Lung (tissue), 17 donors: ENCODE measurements at places on chromosomes 11 and 22.

DNA sequence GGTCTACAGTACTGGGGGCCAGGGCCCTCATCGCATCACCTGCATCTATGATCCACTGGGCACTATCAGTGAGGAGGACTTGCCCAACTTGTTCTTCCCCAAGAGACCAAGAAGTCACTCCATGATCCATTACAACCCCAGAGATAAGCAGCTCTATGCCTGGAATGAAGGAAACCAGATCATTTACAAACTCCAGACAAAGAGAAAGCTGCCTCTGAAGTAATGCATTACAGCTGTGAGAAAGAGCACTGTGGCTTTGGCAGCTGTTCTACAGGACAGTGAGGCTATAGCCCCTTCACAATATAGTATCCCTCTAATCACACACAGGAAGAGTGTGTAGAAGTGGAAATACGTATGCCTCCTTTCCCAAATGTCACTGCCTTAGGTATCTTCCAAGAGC is 3.8 kb upstream of the PPFIBP2 start:
- no peak for DNase-seq

DNA sequence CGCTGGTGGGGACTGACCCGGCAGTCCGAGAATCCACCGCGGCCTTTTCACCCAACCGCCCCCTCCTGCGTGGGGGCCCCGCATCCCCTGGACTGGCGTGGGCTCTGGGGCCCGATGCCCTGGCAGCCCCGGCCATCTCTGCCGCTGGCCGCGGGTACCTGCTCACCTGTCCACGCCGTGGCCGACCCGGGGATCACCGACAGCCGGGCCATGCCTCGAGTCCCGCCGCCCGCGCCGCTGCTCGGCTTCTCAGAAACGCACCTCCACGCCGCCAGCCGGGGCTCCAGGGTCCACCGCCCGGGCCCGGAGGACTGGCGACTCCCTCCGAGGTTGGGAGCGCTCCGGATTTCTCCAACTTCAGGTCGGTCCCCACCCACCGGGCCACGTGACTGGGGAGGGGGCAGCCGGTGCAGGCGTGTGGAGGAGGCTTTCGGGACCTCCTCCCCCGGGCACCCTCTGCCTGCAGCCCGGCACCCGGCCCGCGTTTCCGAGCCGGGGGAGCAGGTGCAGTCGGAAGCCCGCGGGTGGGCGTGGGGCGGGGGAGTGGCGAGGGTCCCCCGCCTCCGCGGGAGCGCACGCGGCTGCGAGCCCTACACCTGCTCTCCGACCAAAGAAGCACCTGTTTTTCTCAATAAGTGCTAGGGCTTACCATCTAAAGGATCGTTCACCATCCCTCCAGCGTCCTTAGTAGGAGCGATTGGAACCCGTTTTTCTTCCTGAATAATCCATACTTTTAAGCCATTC is 554 bp upstream of the NRIP3 start:
- DNase-seq: no peak

DNA sequence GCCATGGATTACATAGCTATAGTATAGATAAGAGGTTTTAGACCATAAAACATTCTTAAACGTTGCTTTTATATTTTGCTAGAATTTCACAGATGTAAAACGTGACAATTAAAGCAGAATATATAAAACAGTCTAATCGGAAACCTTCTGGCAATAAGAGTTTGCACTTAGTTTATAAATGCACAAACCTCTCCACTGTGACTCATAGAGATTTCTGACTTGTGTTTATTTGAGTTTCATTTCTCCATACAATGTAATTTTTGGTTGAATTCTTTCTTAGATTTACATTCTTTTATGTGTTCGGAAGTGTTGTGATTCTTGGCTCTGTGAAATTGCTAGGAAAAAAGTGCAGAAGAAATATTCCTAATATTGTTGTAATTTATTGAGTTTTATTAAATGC is 288.7 kb upstream of the CTSC start:
- DNase-seq: no peak

- peak; percentile 55 for DNase-seq
Observed at GRCh38 chr11:71286701-71287643, 34.6 kb upstream of the SHANK2 start.

GRCh38 chr11:20310596-20311394 is 52.7 kb upstream of the HTATIP2 start:
- DNase-seq: no peak

- no peak for DNase-seq
Observed at GRCh38 chr22:47423861-47424820, 661.7 kb downstream of the TBC1D22A start.

DNA sequence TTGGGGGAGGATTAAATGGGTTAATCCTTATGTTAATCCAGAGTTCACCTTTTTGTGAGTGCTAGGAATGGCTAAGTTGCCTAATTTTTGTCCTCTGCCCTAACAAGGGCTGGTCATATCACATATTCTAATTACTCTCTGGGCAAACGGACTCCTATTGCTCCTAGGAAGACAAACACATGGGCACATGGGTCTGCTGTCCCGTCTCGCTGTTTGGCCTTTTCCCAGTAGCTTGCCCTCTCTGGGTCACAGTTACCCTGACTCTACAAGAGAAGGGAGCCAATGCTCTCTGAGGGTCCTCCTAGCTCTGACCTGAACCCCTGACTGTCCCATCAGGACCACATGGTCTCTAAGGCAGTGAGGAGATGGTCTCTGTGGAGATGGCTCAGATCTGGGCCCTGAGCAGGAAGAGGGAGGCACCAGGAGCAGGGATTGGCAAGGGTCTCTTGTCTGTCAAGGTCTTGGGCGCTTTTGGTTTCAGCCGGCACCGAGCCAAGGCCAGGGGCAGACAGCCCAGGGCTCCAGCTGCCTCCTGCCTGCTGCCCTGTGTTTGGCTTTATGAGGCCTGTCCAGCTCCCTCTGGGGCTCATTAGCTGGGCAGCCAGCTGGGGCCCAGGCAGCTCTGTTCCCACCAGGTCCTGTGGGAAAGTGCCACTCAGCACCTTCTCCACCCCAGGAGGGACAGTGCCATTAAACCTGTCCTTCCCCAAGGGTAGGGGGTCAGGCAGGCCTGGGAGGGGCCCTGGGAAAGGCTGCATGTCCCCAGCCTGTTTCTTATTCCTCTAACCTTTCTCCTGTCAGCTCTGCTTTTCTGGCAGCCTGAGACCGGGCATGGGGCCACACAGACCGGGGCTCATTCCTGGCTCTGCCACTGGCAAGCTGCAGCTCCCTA is 559.9 kb downstream of the MN1 start:
- peak; percentile 58 for DNase-seq

GRCh38 chr11:109512680-109513079 is 90.7 kb downstream of the C11orf87 start:
- DNase-seq: no peak

GRCh38 chr11:108235192-108235591 is 12.3 kb downstream of the ATM start:
- DNase-seq: no peak

DNA sequence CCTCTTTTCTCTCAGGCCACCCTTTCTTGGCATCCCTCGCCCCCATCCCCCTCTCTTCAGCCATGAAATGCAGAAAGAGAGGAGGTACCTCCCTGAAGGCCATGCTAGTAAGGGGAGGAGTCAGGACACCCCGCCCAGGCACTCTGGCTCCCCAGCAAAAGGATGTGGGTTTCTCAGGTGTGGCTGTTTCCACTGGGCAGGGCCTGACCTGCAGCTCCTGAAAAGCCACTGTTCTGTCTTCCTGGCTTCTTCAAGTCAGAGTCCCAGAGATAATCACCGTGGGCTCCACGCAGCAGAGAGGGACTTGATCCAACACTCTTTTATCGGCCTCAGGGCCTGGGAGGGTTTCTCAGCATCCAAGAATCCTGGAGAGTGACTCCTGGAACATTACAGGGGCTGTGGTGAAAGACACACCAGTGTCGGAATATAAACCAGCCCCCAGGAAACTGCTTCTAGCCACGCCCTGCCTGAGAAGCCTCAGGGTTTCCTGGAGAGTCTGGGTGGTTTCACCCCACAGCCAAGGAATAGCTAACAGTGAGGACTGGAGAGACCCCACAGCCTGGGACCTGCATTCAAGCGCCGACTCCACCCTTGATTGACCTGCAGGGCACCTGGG is 45.7 kb upstream of the TSPAN18 start:
- no peak for DNase-seq

DNA sequence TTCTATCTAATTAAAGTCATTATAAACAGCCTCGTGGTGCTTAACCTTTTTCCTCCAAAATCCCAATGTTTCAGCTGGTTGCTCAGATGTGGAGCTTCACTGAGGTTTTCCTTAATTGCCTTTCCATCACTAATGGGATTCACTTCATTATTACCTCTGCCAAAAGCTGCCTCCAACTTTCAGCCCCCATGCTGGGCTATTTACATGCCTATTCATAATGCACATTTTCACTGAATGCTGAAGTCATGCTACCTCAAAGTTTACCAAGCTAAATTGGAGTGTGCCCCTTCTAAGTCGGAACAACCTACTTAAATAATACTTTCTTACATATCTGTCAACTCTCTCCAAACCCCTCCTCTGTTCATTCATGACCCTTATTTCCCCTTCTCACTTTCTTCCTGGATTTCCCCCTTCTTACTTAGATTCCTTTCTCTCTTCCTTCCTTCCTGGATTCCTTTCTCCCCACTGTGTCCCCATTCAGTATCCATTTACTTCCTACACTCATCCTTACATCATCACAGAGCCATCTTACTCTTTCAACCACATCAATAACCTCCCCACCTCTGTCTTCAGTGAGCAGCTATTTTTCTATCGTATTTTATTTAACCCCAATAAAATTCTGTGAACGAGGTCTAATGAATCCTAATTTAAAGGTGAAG is 887.3 kb upstream of the TENM4 start:
- DNase-seq: no peak

- no peak for DNase-seq
Observed at GRCh38 chr11:95652002-95652472, 137.5 kb downstream of the FAM76B start.

DNA sequence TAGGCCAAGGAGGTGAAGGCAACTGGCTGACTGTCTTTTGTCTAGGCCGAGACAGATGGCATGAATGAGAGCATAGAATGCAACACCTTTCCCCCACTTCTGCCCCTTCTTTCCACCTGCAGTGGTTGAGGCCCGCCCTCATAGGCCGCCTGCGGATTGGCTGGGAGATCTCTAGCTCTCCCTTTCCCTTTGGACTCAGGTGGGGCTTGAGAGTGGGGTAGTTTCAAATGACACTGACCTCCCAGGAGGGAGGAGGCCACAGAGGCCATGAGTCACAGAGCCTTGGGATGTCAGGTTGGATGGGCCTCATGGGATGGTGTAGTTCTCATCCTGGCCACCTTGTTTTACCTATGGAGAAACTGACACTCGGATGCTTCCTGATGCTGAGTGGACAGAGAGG is 9.1 kb downstream of the MICAL2 start:
- DNase-seq: no peak

DNA sequence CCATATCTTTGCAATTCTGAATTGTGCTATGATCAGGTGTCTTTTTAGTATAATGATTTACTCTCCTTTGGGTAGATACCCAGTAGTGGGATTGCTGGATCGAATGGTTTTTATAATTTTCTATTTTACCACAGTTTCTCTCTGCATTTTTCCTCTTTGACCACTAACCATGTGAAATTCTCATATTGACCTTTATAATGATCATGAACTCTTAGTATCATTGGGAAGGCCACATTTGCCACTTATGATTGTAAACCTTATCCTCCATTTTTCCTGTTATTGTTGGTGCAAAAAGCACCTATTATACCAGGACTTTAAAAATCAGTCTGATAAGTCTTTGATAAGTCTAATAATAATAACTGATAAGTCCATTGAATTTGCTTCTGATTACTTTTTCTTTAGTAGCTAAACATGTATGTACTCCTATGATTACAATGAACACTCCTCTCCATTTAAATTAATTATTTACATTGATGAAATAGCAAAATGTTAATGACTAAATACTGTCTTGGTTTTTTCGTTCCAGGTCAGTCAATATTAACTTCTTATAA is 9.6 kb downstream of the NEAT1 start:
- DNase-seq: no peak

- DNase-seq: no peak
Observed at GRCh38 chr11:10602945-10603344, 34.5 kb upstream of the LYVE1 start.

GRCh38 chr11:2089536-2090165 is 49.5 kb downstream of the IGF2 start:
- no peak for DNase-seq

DNA sequence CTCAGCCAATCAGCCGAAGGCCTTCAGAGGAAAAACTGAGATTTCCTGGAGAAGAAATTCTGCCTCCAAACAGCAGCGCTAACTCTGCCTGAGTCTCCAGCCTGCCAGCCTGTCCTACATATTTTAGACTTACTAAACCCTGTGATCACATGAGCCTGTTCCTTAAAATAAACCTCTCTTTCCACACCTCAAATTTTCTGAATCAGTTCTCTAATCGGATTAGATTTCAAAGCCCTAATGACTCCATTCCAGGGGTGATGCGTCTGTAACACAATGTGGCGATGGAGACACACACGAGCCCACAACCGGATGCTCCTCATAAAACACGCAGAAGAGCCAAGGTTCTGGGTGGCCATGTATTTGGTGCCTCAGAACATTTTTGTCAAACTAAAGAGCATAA is 1371.2 kb downstream of the BRD1 start:
- no peak for DNase-seq

GRCh38 chr22:32765132-32765618 is 36.3 kb upstream of the TIMP3 start:
- DNase-seq: no peak

- no peak for DNase-seq
Observed at GRCh38 chr11:267491-267994, 10.7 kb upstream of the NLRP6 start.

GRCh38 chr11:75513250-75513649 is 12.5 kb downstream of the GDPD5 start:
- DNase-seq: no peak

- DNase-seq: no peak
Observed at GRCh38 chr11:69361048-69361447, 67.1 kb downstream of the MYEOV start.

DNA sequence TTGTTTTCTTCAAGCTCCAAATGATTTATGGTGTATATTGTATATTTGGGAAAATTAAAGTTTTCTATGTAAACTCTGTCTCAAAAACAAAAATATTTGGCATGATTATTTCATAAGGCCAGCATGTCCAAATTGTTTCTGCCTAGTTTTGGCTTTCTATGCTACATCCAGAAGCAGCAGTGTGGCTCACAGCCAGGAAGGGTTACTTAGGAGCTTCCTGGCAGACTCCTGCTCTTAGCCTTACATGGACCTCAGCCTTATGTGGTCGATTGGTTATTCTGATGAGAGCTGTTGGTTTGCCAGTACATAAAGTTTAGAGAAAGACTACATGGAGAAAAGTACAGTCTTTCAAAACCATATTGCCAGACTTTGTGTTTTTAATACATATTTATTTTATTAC is 297.7 kb upstream of the FAT3 start:
- DNase-seq: peak; percentile 74
